Ovary (tissue), 10 donors: ENCODE measurements at places on chromosomes 2 and 18.

DNA sequence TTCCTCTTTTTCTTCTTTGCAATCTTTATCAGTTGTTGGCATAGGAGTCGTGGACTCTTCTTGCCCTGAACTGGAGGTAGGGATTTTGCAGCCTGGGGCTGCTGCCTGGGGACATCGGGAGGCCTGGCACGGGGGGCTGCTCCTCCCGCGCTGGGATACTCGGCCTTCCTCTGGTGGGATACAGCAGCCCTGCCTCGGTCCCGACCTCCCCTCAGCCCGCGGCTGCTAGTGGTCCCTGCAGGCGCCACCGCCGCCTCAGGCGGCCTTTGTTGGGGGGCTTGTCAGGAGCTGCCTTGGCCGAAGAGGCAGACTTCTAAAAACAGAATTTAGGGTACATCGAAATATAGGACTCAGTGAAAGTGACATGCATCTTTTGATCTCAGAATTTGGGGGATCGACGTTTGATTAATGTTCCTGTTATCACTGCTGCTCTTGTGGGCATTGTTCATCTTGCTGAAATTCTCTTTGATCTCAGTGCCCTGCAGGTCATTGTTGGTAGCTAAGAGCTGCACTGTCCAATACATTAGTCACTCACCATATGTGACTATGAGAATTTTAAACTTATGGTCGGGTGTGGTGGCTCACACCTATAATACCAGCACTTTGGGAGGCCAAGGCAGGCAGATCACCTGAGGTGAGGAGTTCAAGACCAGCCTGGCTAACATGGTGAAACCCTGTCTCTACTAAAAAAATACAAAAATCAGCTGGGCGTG lies 16.3 kb downstream of the POLR2D start:
- DNase-seq, result no peak

- no peak for DNase-seq
These were observed 1389.1 kb upstream of the TMEFF2 start for GRCh38 chr2:193583638-193584400.

DNA sequence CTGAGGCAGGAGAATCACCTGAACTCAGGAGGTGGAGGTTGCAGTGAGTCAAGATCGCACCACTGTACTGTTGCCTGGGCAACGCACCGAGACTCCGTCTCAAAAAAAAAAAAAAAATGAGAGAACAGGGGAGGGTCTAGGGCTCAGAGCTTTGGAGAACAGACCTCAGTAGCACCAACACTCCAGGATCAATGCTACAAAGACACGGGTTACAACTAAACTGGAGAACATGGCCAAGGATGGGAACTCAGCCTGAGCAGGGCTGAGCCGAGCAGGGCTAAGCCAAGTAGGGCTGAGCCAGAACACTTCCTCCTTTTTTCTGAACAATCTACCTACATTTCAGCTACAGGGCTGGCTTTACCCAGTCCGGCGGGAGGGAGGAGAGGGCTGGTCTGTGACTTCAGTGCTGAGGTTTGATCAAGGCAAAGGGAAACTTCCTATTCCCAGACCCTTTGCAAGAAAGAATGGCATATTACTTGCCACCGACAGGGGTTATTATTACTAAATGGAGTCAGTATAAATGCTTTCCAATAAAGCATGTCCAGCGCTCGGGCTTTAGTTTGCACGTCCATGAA lies 2.9 kb upstream of the CASP8 start:
- no peak for DNase-seq

- DNase-seq, result no peak
These were observed 38.5 kb downstream of the COL4A4 start for GRCh38 chr2:227125506-227125905.

- peak; percentile 43 for DNase-seq
These were observed 24.4 kb upstream of the RAB31 start for GRCh38 chr18:9683418-9684396.

GRCh38 chr2:158498043-158498748 lies 41.4 kb downstream of the PKP4 start:
- no peak for DNase-seq

- DNase-seq, result no peak
These were observed 21.4 kb downstream of the ANKRD30B start for GRCh38 chr18:14769381-14769780.

- no peak for DNase-seq
These were observed 297.9 kb downstream of the SOX11 start for GRCh38 chr2:5990086-5990485.

GRCh38 chr2:103159018-103159417 lies 397.2 kb downstream of the TMEM182 start:
- DNase-seq, result no peak

GRCh38 chr2:69524799-69525198 lies 87.6 kb upstream of the NFU1 start:
- DNase-seq, result no peak

DNA sequence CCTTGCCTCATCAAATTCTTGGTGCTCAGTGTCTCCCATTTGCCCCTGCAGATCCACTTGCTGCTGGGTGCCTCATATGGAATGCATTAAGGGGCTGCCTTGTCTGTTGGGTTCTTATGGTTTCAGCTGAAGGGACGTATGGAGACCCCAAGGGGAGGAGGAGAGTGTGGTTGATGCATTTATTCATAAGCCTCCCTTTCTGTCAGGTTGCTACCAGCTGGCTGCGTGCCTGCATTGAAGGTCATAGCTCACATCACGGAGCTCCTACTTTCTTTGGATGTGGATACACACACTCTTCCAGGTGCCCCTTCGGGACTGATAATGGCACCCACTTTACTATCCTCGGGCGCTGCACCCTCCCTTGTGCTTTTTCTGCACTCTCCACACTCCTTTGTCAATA lies 377.9 kb downstream of the SLC4A3 start:
- DNase-seq, result no peak

DNA sequence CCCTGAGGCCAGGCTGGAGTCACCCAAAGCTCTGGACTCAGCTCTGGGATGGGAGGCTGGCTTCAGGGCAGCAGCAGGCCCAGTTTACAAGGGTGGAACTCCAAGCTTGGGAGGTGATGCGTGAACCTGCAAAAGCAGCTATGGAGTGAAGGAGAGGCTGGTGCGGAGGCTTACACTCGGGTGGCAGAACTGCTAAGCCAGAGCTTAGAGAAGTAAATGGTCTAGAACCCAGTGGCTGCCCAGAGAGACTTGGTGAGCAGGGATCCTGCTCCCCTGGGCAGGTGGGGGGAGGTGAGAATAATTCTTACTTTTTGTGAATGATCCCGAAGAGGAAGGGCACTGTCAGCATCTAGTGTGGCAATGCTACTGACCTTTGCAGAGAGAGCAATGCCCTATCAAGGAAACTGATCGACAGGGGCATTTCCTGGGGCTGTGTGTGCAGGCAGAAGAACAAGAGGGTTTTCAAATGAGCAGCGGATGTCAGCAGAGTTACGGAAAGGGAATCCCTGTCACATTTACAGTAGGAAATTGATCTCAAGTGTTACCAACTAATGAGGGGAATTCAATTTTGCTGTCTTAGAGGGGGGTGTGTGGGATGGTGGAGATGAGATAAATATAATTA lies 80.4 kb downstream of the TGFA start:
- no peak for DNase-seq

- DNase-seq, result no peak
These were observed 862 bp upstream of the TMEM177 start for GRCh38 chr2:119678021-119678656.

GRCh38 chr2:110216803-110217202 lies 4.5 kb upstream of the MTLN start:
- no peak for DNase-seq

DNA sequence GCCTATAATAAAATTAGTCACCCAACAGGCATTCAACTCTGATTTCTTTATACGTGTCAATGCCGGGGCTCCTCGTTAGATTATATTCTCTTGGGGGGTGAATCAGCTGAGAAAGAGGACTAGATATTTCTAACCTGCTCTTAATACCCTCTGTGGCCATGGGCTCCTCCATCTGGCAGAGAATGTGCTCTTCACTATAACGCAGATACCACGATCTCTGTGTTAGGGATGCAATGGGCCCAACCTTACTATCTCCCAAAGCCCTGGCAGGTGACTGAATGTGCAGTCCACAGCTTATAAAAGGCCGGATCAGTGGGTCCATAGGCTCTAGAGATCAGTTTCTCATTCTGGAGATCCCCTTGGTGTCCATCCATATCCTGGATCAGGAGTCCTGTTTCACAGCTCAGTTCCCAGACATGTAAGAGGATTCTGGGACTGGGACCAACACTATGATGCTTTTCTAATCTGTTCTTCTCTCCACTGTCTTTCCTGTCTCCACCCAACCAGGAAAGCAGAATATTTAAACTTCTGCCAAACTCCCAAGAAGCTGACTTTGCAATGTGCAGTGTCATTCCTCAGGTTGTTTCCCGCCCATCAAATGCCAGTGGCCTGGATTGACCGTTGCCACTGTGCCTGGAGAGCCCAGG lies 71.4 kb upstream of the CELF4 start:
- no peak for DNase-seq

GRCh38 chr2:195677290-195677689 lies 20.3 kb downstream of the SLC39A10 start:
- no peak for DNase-seq

- no peak for DNase-seq
These were observed 187.9 kb upstream of the ZEB2 start for GRCh38 chr2:144707736-144708326.

DNA sequence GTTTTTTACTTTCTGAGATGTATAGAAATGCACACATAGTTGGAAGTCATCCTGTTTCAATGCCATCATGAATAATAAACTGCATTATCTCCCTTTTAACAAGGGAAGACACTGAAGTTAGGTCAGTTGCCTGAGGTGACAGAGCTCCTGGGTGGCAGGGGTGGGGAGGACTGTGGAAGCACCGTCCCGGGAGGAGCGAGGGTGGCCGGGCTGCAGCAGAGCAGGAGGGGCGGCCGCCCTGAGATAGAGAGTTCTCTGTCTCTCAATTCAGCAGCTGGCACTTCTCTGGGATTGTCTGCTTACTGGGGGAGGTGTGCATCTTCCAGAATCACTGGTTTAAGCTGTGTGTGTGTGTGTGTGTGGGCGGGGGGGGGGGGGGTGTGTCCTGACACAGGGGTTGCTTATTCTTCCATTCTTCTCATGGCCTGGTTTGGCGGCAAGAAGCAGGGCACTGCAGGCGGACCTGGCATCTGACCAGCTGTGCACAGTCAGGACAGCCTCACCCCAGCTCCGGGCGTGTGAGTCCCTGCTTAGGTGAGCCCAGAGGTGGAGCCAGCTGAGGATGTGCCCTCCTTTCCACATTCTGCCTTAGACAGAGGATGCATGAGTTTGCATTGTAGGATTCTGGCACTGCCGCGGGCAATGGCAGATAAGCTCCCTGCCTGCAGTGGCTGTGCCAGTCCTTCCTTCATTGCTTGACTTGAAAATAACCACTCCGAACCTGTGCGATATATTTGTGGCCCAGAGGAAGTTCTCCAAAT lies 40.4 kb downstream of the VWA3B start:
- no peak for DNase-seq

DNA sequence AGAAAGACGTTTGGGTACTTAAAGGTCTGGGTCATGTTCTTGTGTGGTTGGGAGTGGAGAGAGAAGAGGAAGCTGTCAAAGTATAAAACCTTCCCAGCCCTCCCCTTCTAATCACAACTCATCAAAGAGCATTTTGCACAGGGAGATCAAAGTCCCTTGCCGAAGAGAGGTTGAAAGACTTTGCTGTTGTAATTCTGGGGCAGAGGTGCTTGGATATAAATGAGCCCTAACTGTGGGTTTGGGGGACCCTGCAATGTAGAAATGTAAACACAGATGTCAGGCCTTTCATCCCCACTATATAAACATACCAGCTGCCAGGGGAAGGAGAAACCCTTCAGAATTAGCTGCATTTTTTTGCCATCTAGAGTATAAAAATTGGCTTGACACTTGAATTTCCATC lies 182.1 kb downstream of the ETAA1 start:
- no peak for DNase-seq

GRCh38 chr2:162636206-162636728 lies 202.3 kb downstream of the KCNH7 start:
- no peak for DNase-seq

DNA sequence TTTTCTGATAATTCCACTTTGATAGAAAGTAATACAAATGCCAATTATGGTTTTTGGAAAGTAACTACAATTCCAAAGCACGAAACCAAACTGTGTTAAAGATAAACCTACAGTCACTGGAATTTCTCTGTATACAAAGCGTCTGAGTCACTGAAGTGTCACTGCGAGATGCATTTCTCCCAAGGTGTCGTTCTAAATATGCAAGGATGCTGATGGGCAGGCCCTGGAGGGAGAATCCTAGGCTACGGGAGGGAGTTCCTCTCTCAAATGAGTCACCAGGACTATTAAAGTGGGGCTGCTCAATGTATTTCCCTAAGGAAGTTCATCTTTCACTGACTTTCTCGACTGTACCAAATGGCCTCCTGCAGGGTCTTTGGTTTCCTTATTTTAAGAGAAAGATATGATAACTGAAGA lies 163.8 kb upstream of the STK17B start:
- DNase-seq, result no peak

DNA sequence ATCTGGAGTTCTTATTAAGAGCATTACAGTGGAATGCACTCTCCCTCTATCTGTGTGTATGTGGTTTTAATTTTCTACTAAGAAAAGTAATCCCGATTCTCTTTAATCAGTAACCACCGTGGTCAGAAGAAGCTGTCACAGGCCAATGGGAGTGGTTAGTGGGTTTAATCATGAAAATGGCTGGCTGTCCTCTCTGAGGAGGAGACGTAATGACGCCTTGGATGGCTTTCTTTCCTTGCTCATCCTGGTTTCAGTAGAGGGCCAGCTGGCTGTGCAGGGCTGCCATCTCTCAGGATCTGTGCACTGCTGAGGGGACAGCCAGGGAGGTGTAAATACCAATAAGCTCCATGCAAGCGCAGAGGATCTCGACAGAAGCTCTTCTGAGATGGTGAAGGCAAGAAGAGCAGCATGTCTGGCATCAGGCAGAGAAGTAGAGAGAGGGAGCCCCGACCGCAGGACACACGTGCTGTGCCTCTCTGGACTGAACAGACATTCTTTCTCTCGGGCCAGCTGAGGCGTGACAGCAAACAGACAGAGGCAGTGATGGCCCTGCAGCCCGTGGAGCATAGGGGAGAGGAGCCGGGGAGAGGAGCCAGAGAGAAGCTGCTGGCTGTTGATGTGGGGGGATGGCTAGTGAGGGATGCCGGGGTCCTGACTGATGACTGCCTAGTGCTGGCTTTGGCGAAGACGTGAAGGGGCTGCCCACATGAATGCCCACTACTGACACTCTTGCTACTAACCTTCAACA lies 65.1 kb upstream of the DAPL1 start:
- no peak for DNase-seq

DNA sequence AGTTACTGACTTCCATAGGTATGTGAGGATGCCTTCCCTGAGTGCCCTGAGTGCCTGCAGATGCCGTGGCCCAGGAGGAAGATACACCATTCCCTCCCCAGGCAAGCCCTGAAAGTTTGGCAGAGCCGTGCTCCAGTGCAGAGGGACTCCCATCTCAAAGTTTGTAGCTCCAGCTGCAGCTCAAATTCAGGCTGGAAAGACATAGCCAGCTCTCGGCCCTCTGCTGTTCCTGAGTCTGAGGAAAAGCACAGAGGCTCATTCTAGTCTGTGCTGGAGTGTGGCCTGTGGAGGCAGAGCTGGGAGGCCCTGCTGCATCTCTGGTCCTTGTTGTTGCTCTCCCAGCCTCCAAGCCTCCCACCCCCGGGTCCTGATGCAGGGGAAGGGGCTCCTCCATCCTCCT lies 15.9 kb upstream of the TPO start:
- no peak for DNase-seq

GRCh38 chr2:234031207-234031606 lies 19.3 kb upstream of the SPP2 start:
- DNase-seq, result no peak
